ENCODE measurements at places on chromosomes 6 and 20.

GRCh38 chr6:139982195-139982594, 607.7 kb upstream of the CITED2 start:
- peak; percentile 14 for DNase-seq

GRCh38 chr6:169833258-169833794, 81.9 kb downstream of the ERMARD start:
- DNase-seq: peak; percentile 64

- DNase-seq: no peak
These were observed 18.0 kb downstream of the HIVEP1 start for GRCh38 chr6:12029979-12030737.

- peak; percentile 70 for DNase-seq
These were observed 579.0 kb upstream of the BTBD3 start for GRCh38 chr20:11338496-11339306.

DNA sequence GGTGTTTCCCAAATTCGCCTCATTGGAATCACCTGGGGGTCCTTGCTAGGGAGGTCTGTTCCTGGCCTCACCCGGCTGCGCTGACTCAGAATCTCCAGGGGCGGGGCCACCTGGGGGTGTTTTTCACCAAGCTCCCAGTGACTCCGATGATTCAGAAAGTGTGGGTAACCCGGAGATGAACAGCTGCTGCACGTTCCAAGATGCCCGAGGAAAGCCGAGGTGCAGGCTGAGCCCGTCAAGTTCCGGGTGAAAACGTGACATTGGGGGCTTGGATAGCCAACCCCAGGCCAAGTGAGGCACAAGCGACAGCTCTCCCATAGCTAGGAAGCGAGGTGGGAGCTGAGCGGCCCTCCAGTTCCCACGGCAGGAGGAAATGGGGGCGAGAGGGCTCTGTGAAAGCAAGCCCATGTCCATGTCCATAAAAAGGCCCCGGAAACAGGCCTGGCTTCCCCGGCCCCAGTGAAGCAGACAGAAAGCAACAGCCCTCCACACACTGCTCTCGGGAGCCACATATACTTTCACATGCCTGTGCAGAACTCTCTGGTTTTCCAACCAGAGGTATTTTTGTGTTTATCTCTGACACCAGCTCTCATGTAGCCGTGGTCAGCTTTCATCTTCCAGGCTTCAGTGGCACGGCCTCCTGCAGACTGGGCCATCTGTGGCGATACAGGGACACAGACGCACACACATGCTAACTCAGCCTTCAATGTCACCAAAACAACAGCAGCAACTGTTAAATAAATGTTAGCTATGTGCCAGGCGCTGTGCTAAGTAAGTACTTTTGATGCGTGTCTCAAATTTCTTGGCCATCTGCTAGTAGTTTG, 90.7 kb upstream of the CCDC28A start:
- peak; percentile 95 for DNase-seq

GRCh38 chr6:89311853-89312531, 3.1 kb downstream of the GABRR2 start:
- peak; percentile 21 for DNase-seq

- DNase-seq: no peak
These were observed 74.9 kb upstream of the ZNFX1 start for GRCh38 chr20:49352751-49353150.

GRCh38 chr20:40582531-40582930, 106.5 kb downstream of the MAFB start:
- DNase-seq: no peak

GRCh38 chr6:155586090-155586489, 130.5 kb upstream of the NOX3 start:
- DNase-seq: no peak

DNA sequence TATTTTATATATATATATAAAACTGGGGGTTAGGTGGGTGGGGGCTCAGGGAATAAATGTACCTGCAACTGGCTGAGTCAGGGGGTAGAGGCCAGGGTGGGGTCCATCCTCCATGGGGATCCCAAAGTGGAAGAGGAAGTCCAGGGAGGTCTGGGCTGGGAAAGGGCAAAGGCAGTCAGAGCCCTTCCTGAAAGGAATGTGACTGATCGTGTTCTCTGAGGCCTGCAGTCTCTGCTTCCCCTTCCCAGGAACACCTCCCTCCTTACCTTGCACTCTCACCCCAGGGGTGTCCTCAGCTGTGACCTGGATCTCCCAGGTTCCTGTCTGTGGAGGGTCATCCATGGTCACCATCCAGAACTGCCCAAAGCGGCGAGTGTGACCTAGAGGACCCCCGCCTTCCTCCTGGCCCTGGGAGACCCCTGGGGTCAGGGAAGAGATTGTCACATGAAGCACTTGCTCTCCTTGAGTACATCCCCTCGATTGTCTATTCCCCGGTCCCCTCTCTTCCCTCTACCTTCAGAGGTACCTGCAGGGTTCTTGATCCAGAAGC, 4.7 kb downstream of the SAPCD1 start:
- no peak for DNase-seq

DNA sequence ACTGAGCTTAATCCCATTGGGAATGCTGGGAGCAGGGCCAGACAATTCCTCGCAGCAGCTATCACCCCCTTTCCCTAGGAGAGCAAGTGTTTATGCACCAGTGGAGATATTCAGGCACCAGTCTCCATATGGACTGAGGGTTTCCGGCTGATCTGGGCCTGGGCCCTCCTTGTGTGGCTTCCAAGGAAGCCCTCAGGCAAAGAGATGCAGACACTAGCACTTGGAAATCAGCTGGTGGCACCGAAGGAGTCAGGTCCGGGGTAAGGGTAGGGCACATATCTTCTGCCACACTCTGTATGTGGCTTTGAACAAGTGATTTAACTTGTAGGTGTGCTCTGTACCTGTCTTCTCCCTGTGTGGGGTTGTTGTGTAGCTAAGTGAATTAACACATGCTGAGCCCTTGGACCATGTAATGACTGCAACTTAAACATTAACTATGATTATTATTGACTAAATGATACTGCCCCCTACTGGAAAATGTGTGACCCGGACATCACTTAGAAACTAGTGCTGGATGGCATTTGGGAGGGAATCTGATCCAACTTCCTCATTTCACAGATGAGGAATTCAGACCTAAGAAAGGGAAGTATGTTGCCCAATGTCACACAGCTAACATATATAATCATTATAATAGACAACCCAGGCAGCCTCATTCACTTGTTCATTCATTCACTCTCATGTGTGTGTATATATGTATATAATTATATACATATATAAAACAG, 19.3 kb upstream of the WFDC2 start:
- peak; percentile 62 for DNase-seq

DNA sequence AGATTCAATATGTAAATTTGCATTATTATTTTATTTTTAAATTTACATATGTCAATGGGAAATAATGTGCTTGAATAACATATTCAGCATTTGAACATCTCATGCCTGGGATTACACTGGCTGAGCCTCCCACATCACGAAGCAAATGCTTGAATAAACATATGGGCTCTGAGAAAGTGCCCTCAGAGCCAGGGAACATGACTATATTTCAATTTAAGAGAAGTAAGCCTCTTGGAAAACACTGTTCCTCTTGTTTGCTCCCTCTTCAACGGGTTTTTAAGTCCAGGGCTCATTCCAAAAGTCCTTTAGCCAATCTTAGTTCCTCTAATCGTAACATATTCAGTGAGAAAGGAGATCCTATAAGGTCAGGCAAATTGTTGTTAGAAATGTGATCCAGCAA, 122.0 kb downstream of the GMPR start:
- no peak for DNase-seq

GRCh38 chr6:43491750-43492661, 14.6 kb downstream of the TJAP1 start:
- DNase-seq: peak; percentile 73

- DNase-seq: no peak
These were observed 199.2 kb downstream of the CD83 start for GRCh38 chr6:14316651-14317386.

GRCh38 chr6:161409353-161409752, 135.5 kb upstream of the AGPAT4 start:
- DNase-seq: no peak

DNA sequence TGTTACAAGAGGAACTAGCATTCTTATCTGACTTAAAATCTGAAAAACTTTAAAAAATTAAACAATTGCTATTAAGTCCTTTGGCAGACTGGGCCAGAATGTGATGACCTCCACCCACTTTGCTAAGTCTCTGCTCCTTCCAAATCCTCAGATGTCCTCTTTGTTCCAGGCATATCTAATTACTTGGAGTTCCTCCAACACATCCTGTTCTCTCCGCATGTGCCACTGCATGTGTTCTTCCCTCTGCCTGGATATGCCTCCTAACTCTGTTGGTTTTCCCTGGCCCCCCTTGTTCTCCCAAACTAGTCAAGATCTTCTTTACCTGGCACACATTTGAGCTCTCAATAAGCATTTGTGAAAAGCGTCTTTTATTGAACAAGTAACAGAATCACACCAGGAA, 23.1 kb downstream of the ELOVL2 start:
- no peak for DNase-seq

GRCh38 chr6:170268216-170269129, 22.4 kb downstream of the DLL1 start:
- DNase-seq: no peak

DNA sequence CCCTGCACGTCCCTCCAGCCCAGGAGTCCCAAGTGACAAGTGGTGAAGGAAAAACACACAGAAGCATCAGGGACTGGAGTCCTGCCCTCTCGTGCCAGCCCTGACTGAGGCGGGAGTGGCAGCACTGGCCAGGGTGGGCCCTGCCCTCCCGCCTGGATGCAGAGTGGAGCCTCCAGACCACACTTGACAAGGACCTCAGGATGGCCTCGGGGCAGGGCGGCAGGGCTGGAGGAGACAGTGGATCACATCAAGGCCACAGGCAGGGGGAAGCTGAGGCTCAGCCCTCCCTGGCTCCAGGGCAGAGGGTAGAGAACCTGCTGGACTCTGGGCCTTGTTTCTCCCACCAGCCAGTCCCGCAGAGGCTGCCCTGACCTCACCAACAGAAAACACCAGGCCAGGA, 128.8 kb upstream of the CDH4 start:
- no peak for DNase-seq

GRCh38 chr6:150354754-150355571, 13.8 kb upstream of the IYD start:
- DNase-seq: no peak

DNA sequence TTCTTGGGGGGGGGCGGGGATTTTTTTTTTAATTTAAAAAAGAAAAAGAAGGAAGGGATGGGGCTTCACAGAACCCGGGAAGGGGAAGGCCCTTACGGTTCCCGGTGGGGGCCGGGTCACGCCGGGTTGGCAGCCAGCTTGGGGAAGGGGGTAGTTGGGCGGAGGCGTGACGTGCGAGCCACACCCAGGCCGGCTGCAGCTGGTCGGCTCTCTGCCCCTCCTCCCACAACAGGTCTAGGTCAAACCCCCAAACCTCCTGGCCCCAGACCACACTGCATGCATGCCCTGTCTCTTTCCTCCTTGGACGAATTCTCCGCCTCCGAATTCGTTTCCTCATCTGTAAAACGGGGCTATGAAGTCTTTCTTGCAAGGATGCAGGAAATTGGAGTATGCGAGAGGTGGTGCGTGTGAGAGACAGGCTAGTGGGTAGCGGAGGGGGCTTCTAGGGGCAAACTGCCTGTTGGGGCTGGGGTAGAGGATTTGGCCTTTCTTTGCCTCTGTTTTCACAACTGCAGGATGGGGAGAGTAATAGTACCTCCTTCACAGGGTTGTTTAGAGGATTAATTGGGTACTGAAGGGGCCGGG, 828 bp downstream of the HCK start:
- no peak for DNase-seq

DNA sequence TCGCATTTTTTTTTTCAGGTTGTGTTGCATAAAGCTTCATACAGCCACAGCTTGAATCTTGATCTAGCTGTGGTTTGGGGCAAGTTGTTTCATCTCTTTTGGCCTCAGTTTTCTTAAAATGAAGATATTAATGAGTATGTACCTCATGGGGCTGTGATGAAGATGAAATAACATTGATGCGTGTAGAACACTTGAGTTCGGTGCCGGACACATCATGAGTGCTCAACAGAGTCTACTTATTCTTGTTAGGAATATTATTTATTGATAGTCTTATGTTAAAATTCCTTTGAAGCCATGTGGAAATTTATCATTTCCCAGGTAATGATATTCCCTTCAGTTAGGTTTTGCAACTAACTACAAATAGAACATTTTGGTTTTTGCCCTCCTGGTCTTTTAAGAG, 3.4 kb downstream of the PAQR8 start:
- no peak for DNase-seq

GRCh38 chr20:44651684-44652423, at the start of gene ADA:
Gene ADA, minus strand, starts transcription at chr20:44651699. Its CDS starts 92 bp downstream, at chr20:44651607.
- DNase-seq: peak; percentile 54

- no peak for DNase-seq
These were observed 4.9 kb upstream of the SLC24A3 start for GRCh38 chr20:19207541-19207940.

DNA sequence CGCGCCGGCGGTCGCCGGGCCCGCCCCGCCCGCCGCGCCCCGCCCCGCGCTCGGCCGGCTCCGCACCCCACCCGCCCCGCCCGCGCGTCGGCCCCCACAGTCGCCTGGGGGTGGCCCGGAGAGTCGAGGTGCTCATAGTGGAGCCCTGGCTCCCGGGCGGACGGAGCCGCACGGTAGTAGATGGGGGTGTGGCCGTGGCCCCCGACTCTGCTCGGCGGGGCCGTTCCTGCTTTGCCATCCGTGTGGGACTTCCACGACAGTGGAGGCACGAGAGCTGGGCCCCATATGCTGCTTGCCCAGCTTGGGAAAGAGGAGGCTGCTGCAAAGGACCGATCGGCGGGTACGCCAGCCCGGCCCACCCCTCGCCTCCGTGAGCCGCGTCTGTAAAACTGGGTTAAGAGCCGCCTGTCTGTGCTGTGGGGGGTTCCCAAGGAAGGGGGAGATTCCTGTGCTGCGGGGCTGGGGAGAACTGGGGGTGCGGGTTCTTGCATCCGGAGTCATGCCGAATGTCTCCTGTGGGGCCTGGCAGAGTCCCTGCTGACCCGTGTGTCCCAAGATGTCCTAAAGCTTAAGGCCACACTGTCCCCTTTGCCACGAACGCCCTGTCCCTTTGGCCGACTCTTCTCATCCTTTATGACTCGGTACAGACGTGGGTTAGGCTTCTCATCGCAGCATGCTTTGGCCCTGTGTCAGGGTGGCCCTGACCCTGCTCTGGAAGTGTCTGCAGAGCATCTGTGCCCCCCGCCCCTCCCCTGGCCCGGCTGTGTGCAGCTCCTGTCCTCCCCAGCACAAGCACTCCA, at the start of gene OPRL1:
OPRL1 (plus strand) TSS at position 70 of the 800 bp plus-strand sequence. CDS start 12,639 bp downstream, outside the sequence.
- no peak for DNase-seq

GRCh38 chr6:161435748-161436070, 161.8 kb upstream of the AGPAT4 start:
- DNase-seq: no peak

GRCh38 chr6:146419576-146419975, 124.1 kb upstream of the RAB32 start:
- no peak for DNase-seq

DNA sequence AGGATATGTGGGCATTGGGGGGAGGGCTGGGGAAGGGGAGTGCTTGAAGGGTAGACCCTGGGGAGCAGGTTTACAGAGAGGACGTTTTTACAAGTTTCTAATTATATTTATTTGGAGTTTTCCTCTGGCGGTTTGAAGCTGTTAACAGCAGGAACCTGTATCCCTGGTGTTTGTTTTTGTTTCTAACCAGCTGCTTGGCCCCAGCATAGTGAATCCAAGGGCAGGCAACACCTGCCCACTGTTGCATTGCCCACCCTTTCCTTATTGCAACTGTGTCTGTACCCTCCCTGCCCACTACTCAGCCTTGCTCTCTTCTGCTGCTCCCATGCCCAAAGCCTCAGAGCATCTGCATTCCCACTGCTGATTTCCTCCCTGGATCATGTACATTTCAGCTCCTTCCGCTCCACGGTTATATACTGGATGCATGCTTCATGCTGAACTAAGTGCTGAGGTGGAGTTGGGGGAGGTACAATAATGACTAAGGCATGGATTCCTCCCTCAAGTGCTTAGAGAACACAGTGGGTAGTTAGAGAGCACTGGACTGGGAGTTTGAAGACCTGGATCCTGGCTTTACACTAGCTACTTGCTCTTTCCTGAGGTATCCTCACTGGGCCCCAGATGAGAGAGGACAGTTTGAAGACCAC, 6.0 kb downstream of the SCUBE3 start:
- no peak for DNase-seq

Data from bronchial epithelial cell (primary cell).